ENCODE measurements at places on chromosomes 5 and 9. TPM values are rescaled to one million over a fixed set of nuclear protein-coding genes. Genes with fewer than 3 reads are reported as not detected.

FOXD4L5 gene
- total RNA-seq = 0.09 TPM

UCK1 gene
- 31.3 TPM for total RNA-seq

PCDHGA12 gene
- 4.0 TPM for total RNA-seq

SPATA31A3 gene
- not detected for total RNA-seq

SMIM15 gene
- total RNA-seq = 68.1 TPM

CHSY3 gene
- 3.0 TPM for total RNA-seq

GRCh38 chr5:59039296-59040023 is 456.6 kb downstream of the RAB3C start:
- H3K36me3 ChIP-seq = no peaks in the 10 kb centered on the region
- no peaks in the 10 kb centered on the region for H3K4me1 ChIP-seq
- H3K27ac ChIP-seq = no peak overlapping the region
- H3K4me3 ChIP-seq = peak overlapping the region; percentile 50

DNA sequence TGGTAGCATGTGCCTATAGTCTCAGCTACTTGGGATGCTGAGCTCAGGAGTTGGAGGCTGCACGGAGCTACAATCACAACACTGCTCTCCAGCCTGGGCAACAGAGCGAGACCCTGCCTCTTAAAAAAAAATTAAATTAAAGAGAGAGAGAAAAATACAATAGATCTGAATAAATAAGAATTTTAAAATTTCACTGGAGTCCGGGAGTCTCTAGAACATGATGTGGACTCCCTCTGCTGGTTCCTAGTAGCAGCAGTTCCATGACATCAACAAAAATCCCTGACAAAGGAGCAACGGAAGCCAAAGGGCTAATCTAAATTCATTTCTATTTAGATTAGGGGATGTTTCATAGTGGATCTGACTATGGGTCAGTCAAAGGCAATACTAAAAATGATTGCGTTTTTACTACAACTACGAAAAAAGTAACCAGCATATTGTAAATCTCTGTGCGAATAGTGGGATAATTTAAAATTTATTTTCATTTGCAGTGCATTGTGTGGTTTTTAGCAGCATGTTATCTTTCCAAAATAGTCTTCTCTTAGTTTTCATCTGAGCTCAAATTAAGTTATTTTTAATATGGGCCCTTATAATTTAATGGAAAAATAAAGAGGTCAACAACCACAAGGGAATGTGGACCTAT is 6.7 kb downstream of the INIP start:
- H3K36me3 ChIP-seq = peaks cover 2% of the 10 kb centered on the region
- H3K4me1 ChIP-seq = no peaks in the 10 kb centered on the region
- no peak overlapping the region for H3K4me3 ChIP-seq
- peak; percentile 11 for DNase-seq
- H3K27me3 ChIP-seq = no peaks in the 10 kb centered on the region

- H3K4me1 ChIP-seq = no peaks in the 10 kb centered on the region
- no peak for DNase-seq
- H3K36me3 ChIP-seq = no peaks in the 10 kb centered on the region
Measured at GRCh38 chr5:87307796-87308423, 40.2 kb downstream of the RASA1 start.

GRCh38 chr9:131255676-131256197 is 20.6 kb downstream of the FAM78A start:
- H3K27me3 ChIP-seq = no peaks in the 10 kb centered on the region
- DNase-seq = no peak
- no peaks in the 10 kb centered on the region for H3K4me1 ChIP-seq
- H3K4me3 ChIP-seq = no peak overlapping the region

DNA sequence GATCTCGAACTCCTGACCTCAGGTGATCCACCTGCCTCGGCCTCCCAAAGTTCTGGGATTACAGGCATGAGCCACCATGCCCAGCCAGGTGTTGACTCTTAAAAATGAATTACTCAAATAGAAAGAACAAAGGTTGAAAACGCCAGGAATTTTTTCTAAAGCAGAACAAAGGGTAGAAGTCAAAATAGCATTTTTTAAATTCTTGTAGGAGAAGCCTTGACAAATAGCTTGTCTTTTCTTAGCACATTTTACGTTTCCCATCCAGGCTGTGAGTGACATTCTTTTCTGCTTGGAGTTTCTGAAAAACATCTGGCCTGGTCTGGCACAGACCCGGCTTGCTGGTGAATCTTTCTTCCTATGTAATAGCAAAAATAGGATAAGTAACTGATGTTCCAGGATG is 169.4 kb upstream of the ZNF462 start:
- H3K4me1 ChIP-seq = peaks cover 2% of the 10 kb centered on the region
- no peak overlapping the region for H3K27ac ChIP-seq
- no peaks in the 10 kb centered on the region for H3K36me3 ChIP-seq
- H3K27me3 ChIP-seq = no peaks in the 10 kb centered on the region
- no peak overlapping the region for H3K4me3 ChIP-seq

GRCh38 chr5:65126542-65127069 is 355.1 kb downstream of the ADAMTS6 start:
- H3K27me3 ChIP-seq = no peaks in the 10 kb centered on the region
- no peaks in the 10 kb centered on the region for H3K36me3 ChIP-seq
- no peak for DNase-seq
- H3K4me3 ChIP-seq = no peak overlapping the region

DNA sequence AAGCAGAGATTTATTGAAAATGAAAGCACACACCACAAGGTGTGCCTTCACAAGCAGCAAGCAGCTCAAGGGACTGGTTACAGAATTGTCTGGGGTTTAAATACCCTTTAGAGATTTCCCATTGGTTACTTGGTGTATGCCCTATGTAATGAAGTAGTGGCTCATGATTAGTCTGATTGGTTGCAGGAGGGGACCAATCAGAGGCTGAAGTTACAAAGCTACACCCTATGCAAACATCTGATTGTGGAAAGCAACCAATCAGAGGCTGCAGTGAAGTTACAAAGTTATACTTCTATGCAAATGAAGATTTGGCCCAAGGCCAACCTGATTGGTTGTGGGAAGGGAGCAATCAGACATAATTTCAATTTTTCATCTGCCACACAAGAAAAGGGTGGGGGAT is 119.9 kb downstream of the C9orf152 start:
- H3K36me3 ChIP-seq = no peaks in the 10 kb centered on the region
- H3K4me1 ChIP-seq = peaks cover 7% of the 10 kb centered on the region
- H3K27ac ChIP-seq = no peak overlapping the region
- H3K27me3 ChIP-seq = no peaks in the 10 kb centered on the region
- DNase-seq = no peak

DNA sequence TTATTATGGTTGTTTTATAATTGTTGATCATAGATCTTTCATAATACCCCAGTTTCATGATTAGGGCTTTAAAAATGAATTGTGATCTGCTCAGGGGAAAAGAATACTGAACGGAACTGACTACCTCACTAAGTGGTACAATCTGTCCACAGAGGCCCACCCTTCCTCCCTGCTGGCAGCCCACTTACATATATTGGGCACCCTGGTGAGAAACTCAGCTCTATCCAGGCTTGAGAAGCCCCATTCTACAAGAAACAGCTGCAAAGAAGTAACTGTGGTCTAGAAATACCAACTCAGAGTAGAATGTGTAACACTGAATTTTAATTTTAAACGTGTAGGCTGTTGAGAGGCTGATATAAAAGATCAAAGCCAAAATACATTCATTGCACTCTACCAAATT is 46.9 kb downstream of the TSSK1B start:
- no peak overlapping the region for H3K4me3 ChIP-seq
- H3K27me3 ChIP-seq = no peaks in the 10 kb centered on the region
- H3K27ac ChIP-seq = no peak overlapping the region
- DNase-seq = no peak

DNA sequence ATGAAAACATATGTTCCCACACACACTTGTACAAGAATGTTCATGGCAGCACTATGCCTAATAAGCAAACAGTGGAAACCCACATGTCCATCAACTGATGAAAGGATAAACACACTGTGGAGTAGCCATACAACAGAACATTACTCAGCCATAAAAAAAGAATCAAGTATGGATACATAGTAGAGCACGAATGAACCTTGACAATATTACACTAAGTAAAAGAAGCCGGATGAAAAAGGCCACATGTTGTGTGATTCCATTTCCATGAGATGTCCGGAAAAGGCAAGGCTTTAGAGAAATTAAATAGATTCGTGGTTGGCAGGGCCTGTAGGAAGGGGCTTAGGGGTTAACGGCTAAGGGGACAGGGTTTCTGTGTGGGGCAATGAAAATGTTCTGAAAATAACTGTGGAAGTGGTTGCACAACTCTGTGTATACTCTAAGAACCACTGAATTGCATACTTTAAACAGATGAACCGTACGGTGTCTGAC is 51.4 kb downstream of the COL23A1 start:
- no peak overlapping the region for H3K4me3 ChIP-seq
- H3K27me3 ChIP-seq = no peaks in the 10 kb centered on the region
- no peak for DNase-seq
- no peaks in the 10 kb centered on the region for H3K4me1 ChIP-seq
- no peak overlapping the region for H3K27ac ChIP-seq

DNA sequence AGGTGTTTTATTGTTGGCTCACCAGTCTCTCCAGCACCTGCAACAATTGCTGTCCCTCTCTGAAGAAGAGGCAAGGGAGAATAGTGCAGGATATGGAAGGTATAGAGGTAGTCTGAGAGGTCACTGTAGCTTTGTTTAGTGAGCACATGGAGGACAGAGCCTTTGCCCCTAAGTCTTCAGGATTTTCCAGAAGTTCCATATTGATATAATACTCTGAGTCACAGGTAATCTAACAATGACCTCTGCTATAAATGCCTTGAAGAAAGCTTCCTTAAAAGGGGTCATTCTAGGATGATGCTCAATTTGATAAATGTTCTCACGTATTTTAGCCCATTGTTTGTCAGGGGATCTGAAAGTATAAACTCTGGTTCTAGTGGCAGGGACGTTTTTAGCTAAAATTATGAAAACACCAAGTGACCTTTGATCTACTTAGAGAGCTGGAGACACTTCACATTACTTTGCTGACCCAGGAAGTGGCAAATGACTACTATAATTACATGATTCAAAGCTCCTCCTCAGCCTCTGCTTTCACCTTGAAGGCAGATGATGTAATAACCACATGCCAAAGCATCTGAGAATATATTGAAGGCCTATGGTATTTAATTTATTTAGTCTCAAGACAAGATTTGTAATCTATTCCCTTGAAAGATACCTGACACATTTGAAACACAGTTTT is 366.9 kb upstream of the NUDT12 start:
- H3K27ac ChIP-seq = no peak overlapping the region
- no peak overlapping the region for H3K4me3 ChIP-seq
- no peaks in the 10 kb centered on the region for H3K4me1 ChIP-seq
- H3K36me3 ChIP-seq = no peaks in the 10 kb centered on the region
- no peaks in the 10 kb centered on the region for H3K27me3 ChIP-seq
- no peak for DNase-seq

- H3K27me3 ChIP-seq = no peaks in the 10 kb centered on the region
- H3K36me3 ChIP-seq = no peaks in the 10 kb centered on the region
- H3K4me3 ChIP-seq = no peak overlapping the region
- H3K4me1 ChIP-seq = no peaks in the 10 kb centered on the region
- no peak for DNase-seq
- H3K27ac ChIP-seq = no peak overlapping the region
Measured at GRCh38 chr5:107235167-107235566, 435.6 kb downstream of the EFNA5 start.

DNA sequence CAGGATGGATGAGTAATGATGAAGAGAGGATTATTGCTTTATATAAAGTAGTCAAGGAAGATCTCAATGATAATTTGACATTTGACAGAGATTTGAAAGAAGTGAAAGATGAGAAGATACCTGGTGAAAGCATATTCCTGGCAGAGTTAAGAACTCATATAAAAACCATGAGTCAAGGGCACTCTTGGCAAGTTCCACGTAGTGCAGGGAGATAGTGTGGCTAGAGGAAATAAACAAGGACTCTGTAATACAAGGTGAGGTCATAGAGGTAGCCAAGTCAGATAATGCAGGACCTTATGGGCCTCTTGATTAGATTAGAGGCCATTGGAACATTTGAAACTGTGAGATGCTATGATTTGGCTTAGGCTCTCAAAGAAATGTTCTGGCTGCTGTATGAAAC is 72.3 kb downstream of the HCN1 start:
- no peak overlapping the region for H3K4me3 ChIP-seq
- no peaks in the 10 kb centered on the region for H3K4me1 ChIP-seq
- H3K36me3 ChIP-seq = no peaks in the 10 kb centered on the region

DNA sequence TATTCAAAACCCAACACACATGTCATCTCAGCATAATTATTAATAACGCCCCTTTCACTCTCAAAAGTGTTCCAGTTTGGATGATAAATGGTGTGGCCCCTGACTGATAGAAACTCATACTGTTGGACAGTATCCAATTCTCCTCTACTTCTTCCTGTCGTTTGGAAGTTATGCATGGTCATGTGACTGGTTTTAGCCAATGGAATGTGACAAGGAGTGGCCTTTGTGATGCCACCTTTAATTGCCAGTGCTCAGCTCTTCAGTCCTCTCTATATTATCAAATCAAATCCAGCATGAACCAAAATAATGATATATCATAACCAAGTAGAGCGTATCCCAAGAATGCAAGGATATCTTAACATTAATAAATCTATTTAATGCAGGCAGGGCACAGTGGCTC is 117.8 kb upstream of the SPIN1 start:
- no peaks in the 10 kb centered on the region for H3K36me3 ChIP-seq
- no peak overlapping the region for H3K4me3 ChIP-seq
- H3K4me1 ChIP-seq = no peaks in the 10 kb centered on the region
- no peak overlapping the region for H3K27ac ChIP-seq
- no peak for DNase-seq

- no peaks in the 10 kb centered on the region for H3K4me1 ChIP-seq
- DNase-seq = no peak
- no peaks in the 10 kb centered on the region for H3K36me3 ChIP-seq
- no peak overlapping the region for H3K27ac ChIP-seq
- no peak overlapping the region for H3K4me3 ChIP-seq
- no peaks in the 10 kb centered on the region for H3K27me3 ChIP-seq
Measured at GRCh38 chr5:106303911-106304310, 1366.8 kb downstream of the EFNA5 start.

GRCh38 chr5:3913279-3913678 is 317.6 kb downstream of the IRX1 start:
- no peaks in the 10 kb centered on the region for H3K27me3 ChIP-seq
- H3K4me1 ChIP-seq = no peaks in the 10 kb centered on the region
- no peak for DNase-seq
- H3K36me3 ChIP-seq = no peaks in the 10 kb centered on the region
- H3K27ac ChIP-seq = no peak overlapping the region
